ENCODE measurements at places on chromosomes 12 and 14.
A peak's percentile ranks its signal among the peaks of the same experiment; 100 is the strongest.

DNA sequence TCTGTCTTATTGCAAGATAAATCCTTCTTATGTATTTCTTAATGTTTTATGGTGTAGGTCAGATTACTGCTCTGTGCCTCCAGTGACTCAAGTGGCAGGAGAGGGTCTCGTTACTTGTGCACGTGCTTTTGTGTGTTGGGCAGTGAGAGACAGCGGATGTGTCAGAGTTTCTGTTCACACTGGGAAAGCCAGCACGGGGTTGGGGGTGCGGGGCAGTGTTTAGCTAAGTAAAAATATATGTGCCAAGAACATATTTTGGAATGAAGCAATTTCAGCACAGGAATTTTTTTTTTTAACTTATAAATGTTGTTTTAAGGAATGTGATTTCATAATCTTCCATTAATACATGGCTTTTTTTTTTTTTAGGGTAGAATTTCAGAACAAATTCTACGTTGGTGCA, 4.5 kb upstream of the DNAH10 start:
- H3K36me3 ChIP-seq: peaks cover 21% of the 10 kb centered on the region
- DNase-seq: no peak
- H3K4me1 ChIP-seq: peaks cover 4% of the 10 kb centered on the region
- H3K4me3 ChIP-seq: no peak overlapping the region
- no peak overlapping the region for H3K27ac ChIP-seq
- peaks cover 2% of the 10 kb centered on the region for H3K27me3 ChIP-seq

GRCh38 chr12:111685322-111685810, 390 bp downstream of the BRAP start:
- H3K27ac ChIP-seq: peak overlapping the region; percentile 94
- H3K36me3 ChIP-seq: peaks cover 12% of the 10 kb centered on the region

- H3K36me3 ChIP-seq: peaks cover 13% of the 10 kb centered on the region
- no peaks in the 10 kb centered on the region for H3K4me1 ChIP-seq
- H3K4me3 ChIP-seq: no peak overlapping the region
- H3K27ac ChIP-seq: no peak overlapping the region
- no peak for DNase-seq
Measured at GRCh38 chr12:132105467-132105866, 38.7 kb downstream of the DDX51 start.

- no peak for DNase-seq
- H3K36me3 ChIP-seq: no peaks in the 10 kb centered on the region
- no peak overlapping the region for H3K4me3 ChIP-seq
Measured at GRCh38 chr14:99230208-99231151, 41.5 kb downstream of the BCL11B start.

DNA sequence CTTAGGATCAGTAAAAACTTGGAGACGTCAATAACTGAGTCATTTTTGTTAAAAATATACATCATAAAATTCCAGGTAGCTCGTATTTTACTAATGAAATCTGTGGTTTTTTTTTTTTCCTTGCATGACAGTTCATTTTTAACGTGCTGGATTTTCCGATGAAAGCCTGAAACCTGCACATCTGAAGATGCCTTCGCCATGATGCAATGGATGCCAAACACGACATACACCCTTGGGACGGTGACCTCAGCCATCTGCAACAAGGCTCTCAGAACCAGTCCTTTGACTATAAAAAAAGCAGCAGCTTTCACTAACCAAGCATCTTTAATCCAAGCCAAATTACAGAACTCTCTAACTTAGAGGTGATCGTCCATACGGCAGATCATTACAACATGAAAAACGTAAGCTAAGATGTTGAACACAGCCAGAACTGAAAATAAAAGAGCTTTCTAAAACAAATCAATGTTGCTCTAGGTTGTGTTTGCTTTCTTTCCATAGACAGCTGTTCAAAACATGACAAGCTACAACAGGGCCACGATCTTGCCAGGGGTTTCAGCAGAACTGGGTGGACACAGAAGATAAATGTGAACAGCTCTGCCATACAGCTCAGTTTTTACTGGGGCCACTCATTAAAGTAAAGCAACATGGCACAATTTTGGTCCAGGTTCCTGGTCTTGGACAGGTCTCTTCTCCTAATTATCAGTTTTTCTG, 7.8 kb downstream of the NIN start:
- no peak for DNase-seq
- no peak overlapping the region for H3K27ac ChIP-seq
- H3K36me3 ChIP-seq: peaks cover 13% of the 10 kb centered on the region
- peaks cover 1% of the 10 kb centered on the region for H3K27me3 ChIP-seq
- H3K4me3 ChIP-seq: no peak overlapping the region

GRCh38 chr14:104724981-104725771, 1.1 kb downstream of the ADSS1 start:
- H3K27me3 ChIP-seq: peaks cover 25% of the 10 kb centered on the region
- H3K4me1 ChIP-seq: peaks cover 2% of the 10 kb centered on the region
- H3K27ac ChIP-seq: no peak overlapping the region
- H3K4me3 ChIP-seq: peak overlapping the region; percentile 69
- H3K36me3 ChIP-seq: peaks cover 7% of the 10 kb centered on the region

DNA sequence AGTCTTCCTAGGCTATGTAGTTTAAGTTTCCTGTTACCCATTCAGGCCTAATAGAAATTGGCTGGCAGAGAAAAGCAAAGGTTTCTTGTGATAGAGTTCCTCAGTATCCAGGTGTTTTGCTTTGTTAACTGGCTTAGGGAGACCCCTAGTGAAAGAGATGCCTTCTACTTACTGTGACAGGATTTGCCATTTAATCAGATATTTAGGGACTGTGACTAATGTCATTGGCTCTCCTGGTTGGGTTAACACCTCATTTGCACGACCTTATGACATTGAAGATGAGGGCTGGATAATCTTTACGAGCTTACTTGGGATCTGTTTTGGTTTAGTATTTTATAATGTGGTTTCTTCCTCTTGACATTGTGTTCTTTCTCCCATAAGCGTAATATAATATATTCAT, 5.8 kb downstream of the MON2 start:
- peaks cover 3% of the 10 kb centered on the region for H3K4me1 ChIP-seq
- no peak overlapping the region for H3K27ac ChIP-seq
- H3K27me3 ChIP-seq: peaks cover 5% of the 10 kb centered on the region
- no peak for DNase-seq
- H3K36me3 ChIP-seq: no peaks in the 10 kb centered on the region
- no peak overlapping the region for H3K4me3 ChIP-seq

DNA sequence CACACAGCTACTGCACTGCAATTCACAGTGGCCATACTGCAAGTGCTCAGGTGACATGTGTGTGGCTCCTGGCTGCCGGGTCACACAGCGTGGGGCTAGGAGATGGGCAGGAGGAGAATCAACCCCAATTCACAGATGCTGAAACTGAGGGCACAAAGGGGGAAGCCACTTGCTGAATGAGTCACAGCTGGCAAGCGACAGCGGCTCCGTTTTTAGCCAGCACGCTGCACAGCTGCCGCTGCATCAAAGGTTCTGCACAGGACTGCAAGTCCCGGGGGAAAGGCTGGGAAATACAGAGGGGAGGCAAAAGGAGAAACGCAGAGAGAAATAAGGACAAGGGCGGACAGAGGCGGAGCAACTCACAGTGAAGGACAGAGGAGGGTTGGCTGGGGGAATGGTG, 57.9 kb downstream of the KDM2B start:
- H3K36me3 ChIP-seq: peaks cover 7% of the 10 kb centered on the region
- no peak overlapping the region for H3K4me3 ChIP-seq
- H3K27ac ChIP-seq: no peak overlapping the region
- no peak for DNase-seq
- H3K27me3 ChIP-seq: peaks cover 5% of the 10 kb centered on the region

DNA sequence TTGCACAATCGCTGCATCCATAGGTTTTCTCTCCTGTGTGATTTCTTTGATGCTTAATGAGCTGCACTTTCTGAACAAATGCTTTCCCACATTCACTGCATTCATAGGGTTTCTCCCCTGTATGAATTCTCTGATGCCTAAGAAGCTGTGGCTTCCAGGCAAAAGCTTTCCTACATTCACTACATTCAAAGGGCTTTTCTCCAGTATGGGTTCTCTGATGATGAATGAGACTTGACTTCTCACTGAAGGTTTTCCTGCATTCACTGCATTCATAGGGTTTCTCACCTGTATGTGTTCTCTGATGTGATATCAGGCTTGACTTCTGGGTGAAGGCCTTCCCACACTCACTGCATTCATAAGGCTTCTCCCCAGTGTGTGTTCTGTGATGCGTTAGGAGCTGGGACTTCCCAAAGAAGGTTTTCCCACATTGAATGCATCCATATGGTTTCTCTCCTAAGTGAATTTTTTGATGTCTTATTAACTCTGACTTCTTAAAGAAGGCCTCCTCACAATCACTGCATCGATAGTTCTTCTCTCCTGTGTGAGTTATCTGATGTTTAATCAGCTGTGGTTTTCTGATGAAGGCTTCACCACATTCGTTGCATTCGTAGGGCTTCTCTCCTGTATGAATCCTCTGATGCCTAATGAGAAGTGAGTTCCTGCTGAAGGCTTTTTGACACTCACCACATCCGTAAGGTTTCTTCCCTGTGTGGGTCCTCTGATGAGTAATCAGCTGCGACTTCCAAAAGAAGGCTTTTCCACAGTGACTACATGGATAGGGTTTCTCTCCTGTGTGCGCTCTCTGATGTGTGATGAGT, 30.3 kb downstream of the ZNF605 start:
- H3K4me3 ChIP-seq: peak overlapping the region; percentile 0
- H3K36me3 ChIP-seq: peaks cover 69% of the 10 kb centered on the region
- H3K27me3 ChIP-seq: peaks cover 3% of the 10 kb centered on the region

- no peak overlapping the region for H3K27ac ChIP-seq
- H3K36me3 ChIP-seq: no peaks in the 10 kb centered on the region
- H3K4me1 ChIP-seq: peaks cover 4% of the 10 kb centered on the region
- no peaks in the 10 kb centered on the region for H3K27me3 ChIP-seq
Measured at GRCh38 chr12:26157001-26157400, 32.2 kb upstream of the BHLHE41 start.

- H3K27me3 ChIP-seq: no peaks in the 10 kb centered on the region
- H3K4me1 ChIP-seq: no peaks in the 10 kb centered on the region
- H3K4me3 ChIP-seq: no peak overlapping the region
- no peak overlapping the region for H3K27ac ChIP-seq
Measured at GRCh38 chr14:44300916-44301315, 206.2 kb downstream of the FSCB start.

DNA sequence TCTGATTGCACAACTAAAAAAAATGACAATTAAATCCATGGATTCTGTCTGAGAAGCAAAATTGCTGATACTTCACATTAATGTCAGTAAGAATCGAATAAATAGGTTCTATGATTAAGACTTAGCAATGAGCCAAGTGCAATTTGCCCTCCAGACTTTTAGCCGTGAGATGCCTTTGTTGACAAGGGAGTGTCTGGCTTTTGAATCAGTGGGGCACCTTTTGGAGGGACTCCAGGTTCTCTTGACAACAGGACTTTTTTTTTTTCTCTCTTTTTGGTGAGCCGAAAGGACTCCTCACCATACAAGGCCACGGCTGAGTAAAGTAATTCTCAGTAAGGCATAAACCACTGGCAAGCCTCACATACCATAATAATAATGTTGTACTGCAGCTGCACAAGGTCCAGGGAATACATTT, 4.7 kb upstream of the MDM1 start:
- H3K4me1 ChIP-seq: peaks cover 17% of the 10 kb centered on the region
- no peaks in the 10 kb centered on the region for H3K36me3 ChIP-seq
- no peak for DNase-seq
- H3K4me3 ChIP-seq: no peak overlapping the region

DNA sequence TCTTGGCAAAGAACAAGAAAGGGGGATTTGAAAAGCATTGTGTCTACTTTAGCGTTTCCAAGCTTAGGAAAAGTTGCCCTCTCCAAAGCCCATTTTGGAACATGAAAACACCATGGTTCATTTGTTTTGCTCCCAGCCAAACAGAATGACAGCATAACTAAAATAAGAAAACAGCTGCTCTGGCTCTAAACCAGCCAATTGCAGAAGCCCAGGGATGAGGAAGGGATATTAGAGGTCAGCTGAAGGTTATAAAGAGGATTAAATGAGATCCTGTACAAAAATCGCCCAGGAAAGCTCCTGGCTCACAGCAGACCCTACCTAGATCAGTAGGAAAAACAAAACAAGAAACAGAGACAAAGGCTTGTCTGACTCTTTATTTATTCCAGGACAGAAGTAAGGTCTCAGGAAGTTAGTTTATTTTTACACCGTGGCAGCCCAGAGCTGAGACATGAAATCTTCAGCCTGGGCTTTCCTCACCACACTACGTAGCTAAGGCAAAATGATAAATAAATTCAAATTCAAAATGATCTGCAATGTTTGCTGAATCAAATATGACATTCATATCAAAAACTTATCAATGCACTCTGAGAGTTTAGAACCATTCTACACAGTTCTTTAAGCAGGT, 25.9 kb downstream of the SPX start:
- no peak for DNase-seq
- H3K36me3 ChIP-seq: no peaks in the 10 kb centered on the region
- peaks cover 1% of the 10 kb centered on the region for H3K27me3 ChIP-seq
- H3K4me1 ChIP-seq: no peaks in the 10 kb centered on the region

GRCh38 chr12:24121911-24122310, 172.4 kb upstream of the SOX5 start:
- no peak for DNase-seq
- no peaks in the 10 kb centered on the region for H3K4me1 ChIP-seq
- H3K4me3 ChIP-seq: no peak overlapping the region
- no peak overlapping the region for H3K27ac ChIP-seq

- no peaks in the 10 kb centered on the region for H3K27me3 ChIP-seq
- H3K27ac ChIP-seq: peak overlapping the region; percentile 45
- no peak overlapping the region for H3K4me3 ChIP-seq
- peaks cover 10% of the 10 kb centered on the region for H3K36me3 ChIP-seq
- no peaks in the 10 kb centered on the region for H3K4me1 ChIP-seq
Measured at GRCh38 chr12:15893260-15893659, 11.1 kb downstream of the STRAP start.

DNA sequence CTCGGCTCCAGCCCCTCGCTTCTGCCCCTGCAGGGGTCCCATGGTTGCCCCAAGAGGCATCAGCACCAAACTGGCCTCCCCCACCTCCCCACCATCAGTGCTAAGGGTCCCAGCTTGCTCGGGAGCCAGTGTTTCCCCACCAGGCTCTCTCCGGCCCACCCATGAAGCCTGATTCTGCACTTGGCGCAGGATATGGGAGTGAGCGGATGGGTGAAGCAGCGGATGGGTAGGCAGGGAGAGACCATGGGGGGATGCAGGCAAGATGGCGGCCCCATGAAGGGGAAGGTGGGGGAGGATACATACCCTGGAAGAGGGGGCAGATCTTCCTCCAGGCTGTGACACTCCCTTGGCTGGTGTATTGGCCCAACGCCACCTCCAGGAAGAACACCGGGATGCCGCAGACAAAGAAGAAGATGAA, 9.7 kb downstream of the SLC6A12 start:
- DNase-seq: no peak
- H3K27ac ChIP-seq: no peak overlapping the region
- H3K4me1 ChIP-seq: no peaks in the 10 kb centered on the region

- H3K27me3 ChIP-seq: peaks cover 8% of the 10 kb centered on the region
- DNase-seq: no peak
- peaks cover 24% of the 10 kb centered on the region for H3K4me1 ChIP-seq
- H3K36me3 ChIP-seq: peaks cover 8% of the 10 kb centered on the region
- peak overlapping the region; percentile 43 for H3K4me3 ChIP-seq
- no peak overlapping the region for H3K27ac ChIP-seq
Measured at GRCh38 chr12:50050119-50050385, 7.3 kb upstream of the ASIC1 start.

GRCh38 chr14:77409131-77409533, 14.2 kb downstream of the NOXRED1 start:
- H3K27ac ChIP-seq: no peak overlapping the region
- no peaks in the 10 kb centered on the region for H3K4me1 ChIP-seq
- H3K36me3 ChIP-seq: no peaks in the 10 kb centered on the region

All from endothelial cell (in vitro differentiated cells).